DMS53 (cell line): ENCODE measurements at places on chromosomes 5 and 9.

DNA sequence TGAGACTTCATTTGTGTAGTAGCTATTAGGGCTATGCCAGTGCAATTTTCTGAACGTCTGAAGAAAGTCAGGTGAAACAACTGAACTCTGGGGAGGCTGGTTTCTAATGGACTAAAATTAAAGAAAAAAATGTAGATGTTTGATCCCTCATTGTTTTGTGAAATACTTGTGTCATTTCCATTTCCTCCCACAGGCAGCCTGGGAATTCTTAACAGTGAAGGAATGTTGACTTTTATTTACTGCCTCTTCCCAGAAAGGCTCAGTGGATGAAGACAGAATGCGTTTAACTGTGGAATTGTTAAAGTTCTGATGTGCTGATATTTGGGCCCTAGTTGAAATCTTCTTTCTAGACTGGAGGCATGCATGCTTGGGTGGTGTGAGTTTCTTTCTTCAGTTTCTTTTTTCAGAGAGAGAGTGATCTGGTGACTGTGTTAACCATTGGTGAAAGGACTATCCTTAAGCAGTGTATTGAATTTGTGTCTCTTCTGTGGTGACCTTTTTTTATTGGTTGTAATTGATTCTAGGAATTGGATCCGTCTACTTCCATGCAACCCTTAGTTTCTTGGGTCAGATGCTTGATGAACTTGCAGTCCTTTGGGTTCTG lies 15.5 kb downstream of the ACER2 start:
- no peak for DNase-seq

DNA sequence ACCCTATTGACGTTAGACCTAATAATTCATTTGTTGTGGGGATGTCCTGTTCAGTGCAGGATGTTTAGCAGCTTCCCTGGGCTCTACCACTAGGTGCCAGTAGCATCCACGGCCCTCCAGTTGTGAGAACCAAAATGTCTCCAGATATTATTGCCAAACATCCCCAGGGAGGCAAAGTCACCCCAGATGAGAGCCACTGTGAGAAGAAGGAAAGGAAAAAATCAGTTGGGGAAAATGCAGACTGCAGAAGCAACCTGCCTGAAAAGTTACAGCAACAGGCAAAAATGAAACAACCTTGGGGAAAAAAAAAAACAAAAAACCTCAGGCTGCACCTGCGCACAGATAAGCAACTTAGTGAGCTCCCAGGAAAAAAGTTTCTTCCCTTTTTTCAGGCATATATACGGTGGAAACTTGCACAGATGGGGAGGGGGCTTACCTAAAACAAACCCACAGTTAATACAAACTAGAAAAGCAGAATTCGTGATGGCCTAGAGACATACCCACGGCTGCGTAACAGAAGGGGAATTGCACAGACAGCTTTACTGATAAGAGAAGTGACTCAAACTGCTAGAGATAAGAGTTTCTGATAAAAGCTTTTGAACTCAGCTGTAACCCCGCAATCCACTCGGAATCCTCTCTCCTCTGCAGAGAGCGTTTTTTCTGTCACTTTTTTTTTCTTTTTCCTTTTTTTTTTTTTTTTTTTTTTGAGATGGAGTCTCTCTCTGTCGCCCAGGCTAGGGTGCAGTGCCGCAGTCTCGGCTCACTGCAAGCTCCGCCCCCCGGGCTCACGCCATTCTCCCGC lies 29.8 kb upstream of the FBP1 start:
- peak; percentile 83 for DNase-seq

- DNase-seq, result no peak
Measured at GRCh38 chr9:133496861-133497842, 18.3 kb upstream of the SLC2A6 start.

DNA sequence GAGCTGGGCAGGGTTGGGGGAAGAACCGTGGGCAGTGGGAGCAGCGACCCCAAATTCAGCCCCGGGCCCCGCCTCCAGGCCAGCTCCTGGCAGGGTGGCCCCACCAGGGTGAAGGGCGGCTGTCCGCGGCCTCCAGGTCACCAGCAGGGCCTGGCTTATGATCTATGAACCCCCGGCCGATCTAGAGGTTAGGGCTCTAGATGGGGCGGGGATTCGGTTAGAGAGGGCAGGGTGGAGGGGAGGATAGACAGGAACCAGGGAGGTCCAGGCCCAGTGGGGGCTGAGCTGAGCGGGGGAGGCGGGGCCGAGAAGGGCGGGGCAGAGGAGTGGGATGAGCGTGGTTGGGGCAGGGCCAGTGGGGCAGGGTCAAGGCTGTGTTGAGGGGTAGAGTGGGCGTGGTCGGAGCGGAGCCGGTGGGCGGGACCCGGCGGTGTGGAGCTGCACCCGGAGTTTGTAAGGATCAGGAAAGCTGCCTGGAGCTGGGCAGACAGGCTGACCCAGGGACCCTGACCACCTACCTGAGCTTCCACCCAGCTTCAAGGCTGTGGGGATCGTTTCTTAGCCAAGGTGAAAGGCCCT lies 29.3 kb upstream of the OBP2B start:
- no peak for DNase-seq

GRCh38 chr5:86008293-86008692 lies 609.4 kb upstream of the COX7C start:
- DNase-seq, result no peak

DNA sequence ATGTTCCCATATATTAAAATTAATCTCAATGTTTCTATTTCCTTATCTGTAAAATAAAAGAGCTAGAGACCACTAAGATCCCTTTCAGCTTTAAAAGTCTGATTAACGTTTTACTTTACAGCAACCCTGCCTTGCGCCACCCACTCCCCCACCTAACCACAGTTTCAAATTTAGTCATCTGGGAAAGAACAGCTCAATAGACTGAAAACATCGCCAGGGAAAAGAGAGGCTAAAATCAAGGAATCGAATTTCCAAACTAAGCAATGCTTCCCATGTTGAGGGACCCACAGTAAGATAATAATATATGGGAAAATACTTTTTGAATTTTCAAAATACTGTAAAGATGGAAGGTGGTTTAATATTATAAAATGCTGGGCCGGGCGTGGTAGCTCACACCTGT lies 6.6 kb downstream of the SAXO1 start:
- no peak for DNase-seq

GRCh38 chr9:76626141-76626540 lies 138.1 kb upstream of the PCA3 start:
- no peak for DNase-seq

DNA sequence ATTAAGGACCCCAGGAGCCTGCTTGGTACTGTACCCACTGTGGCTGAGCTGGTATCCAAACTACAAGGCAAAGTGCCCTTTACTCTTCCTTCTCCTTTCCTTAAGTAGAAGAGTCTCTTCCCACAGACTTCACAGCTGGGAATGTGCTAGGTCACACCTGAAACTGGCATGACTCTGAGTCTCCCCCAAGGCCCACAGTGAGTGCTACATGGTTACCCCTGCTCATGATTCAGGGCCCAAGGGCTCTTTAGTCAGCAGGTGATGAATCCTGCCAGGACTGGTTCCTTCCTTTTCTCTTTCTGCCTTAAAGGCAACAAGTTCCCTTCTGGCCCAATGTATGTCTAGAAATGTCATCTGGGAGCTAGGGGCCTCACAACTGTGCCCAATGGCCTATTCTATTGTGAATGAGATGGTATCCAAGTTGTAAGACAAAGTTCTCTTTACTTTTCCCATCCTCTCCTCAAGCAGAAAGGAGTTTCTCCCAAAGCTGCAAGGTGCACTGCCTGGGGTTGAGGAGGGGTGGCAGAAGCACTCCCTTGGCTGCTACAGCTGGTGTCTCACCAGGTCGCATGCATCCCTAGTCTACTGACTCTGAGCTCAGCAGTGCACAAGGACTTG lies 134.4 kb downstream of the TMEM38B start:
- no peak for DNase-seq

DNA sequence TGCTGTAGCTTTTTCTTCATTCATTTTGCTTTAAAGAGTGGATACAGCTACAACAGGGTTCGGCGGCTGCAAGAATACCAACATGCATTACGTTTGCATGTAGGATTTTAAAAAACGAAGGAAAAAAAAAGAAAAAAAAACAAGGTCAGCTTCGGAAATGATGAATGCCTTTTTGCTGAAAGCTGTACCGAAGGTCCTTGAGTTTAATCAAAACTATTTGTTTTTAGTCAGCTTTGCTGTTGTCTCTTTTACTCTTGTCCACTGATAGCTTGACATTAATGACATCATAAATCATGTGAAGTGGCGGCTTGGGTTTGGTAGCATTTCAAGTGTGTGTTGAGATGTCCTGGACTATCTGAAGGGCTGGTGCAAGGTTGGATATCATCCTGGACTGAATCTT lies 779.1 kb downstream of the NR2F1-AS1 start:
- peak; percentile 95 for DNase-seq

GRCh38 chr9:122338994-122339393 lies 31.8 kb upstream of the PTGS1 start:
- peak; percentile 11 for DNase-seq

- DNase-seq, result peak; percentile 16
Measured at GRCh38 chr9:70569070-70569772, 154.8 kb upstream of the KLF9 start.

DNA sequence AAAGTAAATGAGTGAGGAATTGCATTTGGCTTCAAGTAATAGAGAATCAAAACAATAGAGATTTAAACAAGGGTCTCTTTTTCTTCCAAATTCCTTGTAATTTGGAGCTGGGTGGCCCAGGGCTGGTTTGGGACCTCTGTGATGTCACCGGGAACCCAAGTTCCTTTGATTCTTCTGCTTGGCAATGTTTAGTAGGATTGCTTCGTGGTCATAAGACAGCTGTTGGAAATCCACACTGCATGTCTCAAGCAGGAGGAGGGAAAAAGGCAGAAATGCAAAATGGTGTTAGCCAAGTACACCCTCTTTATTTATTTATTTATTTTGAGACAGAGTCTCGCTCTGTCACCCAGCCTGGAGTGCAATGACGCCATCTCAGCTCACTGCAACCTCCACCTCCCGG lies 72.6 kb upstream of the IL12B start:
- DNase-seq, result no peak
